ENCODE measurements at places on chromosomes 7 and 10.

DNA sequence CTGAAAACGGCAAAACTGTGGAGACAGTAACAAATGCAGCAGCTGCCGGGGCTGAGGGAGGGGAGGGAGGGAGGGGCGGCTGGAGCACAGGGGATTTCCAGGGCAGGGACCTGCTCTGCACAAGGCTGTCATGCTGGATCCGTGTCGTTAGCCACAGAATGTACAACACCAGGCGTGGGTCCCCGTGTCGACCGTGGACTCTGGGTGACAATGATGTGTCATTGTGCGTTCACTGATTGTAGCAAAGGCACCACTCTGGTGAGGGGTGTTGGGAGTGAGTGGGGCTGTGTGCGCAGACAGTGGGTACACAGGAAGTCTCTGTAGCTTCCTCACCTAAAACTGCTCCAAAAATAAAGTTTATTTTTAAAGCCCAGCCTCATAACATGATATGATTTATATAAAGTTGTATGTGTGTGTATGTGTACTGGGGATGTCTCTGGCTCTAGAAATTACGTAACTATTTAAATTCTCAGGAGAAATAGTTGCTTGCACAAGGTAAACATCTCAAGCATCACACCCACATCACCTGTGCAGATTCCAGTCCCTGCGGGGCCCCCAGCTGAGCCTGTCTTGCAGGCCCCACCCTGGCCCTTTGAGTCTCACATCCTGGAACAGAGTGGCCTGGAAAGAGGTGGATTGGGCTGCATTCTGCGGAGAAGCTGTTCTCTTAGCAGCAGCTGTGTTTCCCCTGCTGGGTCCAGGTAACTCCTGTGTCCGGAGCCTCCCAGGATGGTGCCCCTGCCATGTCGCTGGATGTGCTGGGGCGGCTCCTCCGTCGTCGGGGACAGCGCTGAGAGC, 135.7 kb downstream of the DYNC2I1 start:
- no peak for DNase-seq

DNA sequence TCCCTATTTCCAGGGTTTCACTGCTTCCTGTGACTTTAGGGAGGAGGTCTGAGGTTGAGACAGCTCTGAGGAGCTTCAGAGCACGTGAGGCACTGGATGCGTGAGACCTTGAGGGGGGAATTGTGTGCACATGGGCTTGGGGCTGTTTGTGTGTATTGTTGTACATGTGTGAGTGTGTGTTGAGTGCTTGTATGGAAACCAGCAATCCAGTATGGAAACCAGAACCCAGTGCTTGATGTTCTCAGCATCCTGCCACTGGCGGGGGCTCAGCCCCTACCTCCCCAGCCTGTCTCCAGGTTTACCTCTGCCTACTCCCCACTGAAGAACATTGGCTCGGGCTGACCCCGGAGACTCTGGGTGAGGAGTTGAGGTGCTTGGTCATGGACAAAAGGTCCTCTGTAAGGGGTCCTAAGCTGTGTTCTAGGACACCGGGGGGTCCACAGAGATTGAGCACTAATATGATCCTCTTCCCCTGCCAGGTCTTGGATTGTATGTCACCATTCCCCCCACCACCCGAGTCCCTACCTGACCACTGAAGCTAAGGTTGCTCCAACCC, 20.8 kb downstream of the SFTPD start:
- no peak for DNase-seq

DNA sequence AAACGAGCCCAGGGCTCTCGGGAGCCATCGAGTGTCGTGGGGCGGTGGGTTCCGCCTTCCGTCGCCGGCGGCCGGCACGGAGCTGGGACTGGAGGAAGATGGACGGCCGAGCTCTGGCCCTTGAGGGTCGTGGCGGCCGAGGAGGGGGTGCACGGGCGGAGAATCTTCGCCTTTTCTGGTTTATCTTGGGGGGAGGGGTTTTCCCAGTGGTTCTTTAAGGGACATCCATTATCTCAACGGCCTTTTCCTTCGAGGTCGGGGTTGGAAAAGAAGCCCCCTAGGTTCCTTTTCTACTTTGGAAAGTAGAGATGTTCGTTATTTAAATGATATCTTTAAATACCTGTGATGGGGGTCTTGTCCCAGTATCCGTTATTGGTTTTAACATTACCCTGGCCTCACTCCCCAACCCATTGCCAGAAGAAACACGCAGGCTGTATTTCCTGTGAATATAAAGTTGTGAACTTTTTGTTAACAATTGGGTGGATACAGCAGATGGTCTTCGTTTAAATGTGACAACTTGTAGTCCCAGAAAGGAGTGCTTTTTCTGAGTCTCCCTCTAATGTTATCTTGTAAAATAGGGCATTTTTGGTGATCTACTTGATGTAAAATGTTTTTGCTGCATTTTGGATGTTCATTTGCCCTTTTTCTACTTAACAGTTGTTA, 765 bp downstream of the CCAR1 start:
- DNase-seq: no peak

- DNase-seq: no peak
These were observed 9.8 kb upstream of the GRID1 start for GRCh38 chr10:86376403-86376802.

GRCh38 chr10:55786461-55787050, 574.5 kb downstream of the ZWINT start:
- no peak for DNase-seq

GRCh38 chr7:44277391-44277790, 48.0 kb downstream of the CAMK2B start:
- no peak for DNase-seq

DNA sequence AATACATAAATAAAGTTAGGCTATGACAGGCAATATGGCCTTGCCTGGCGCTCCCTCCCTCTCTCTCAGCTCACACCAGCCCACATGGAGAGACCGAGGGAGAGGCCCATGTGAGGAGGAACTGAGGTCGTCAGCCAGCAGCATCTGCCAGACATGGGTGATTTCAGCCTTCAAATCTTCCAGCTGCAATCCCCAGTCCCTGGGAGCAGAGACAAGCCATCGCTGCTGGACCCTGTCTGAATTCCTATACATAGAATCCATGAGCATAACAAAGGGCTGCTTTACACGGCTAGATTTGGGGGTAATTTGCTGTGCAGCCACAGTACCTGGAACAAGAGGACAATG, 35.6 kb downstream of the ANKRD16 start:
- DNase-seq: no peak

DNA sequence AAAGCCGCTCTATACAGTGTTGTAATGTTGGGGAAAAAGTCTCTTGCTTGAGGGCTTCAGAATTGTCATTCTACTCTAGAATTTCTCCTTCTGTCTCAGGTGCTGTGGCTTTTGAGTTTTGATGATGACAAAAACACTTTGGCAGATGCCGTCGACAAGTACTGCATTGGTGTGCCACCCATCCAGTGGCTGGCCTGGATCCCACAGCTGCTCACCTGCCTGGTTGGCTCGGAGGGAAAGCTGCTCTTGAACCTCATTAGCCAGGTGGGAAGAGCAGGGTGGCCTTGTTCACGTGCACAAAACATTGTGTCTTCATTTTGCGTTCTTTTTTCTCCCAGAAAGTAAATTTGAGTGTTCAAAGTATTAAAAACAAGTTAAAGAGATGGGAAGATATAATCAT, 112.0 kb downstream of the TRRAP start:
- no peak for DNase-seq

- DNase-seq: no peak
These were observed 21.7 kb downstream of the AMZ1 start for GRCh38 chr7:2709553-2710285.

- no peak for DNase-seq
These were observed 15.5 kb downstream of the UBN2 start for GRCh38 chr7:139246494-139246893.

DNA sequence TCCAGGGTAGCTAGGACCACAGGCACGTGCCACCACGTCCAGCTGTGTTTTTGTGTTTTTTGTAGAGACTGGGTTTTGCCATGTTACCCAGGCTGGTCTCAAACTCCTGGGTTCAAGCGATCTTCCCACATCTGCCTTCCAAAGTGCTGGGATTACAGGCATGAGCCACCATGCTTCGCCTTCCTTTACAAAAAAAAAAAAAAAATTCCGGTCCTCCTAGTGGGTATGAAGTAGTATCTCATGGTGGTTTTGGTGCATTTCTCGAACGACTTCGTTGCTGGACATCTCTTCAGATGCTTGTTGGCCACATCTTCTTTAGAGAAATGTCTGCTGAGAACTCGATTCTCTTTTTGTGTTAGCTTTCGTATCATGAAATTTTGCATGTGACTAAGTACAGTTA, 3.9 kb downstream of the PROSER2 start:
- DNase-seq: no peak

GRCh38 chr7:50331564-50332208, 27.2 kb downstream of the IKZF1 start:
- no peak for DNase-seq

- no peak for DNase-seq
These were observed 6.3 kb downstream of the GPAM start for GRCh38 chr10:112177247-112177646.

DNA sequence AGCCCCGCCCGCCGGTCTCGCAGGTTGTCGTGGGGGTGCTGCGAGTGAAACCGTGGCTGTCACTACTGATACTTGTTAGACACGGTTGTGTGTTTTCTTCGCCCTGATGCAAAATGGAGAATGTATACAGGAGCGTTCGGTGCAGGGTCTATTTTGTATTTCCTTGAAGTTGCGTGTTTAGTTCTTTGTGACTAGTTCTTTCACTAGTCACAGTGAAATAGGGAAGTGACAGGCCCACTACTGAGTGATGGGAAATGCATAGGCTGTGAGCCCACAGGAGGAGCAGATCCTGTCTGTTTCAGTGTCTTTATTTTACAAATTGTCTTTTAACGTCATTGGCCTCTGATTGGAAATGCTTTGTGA, 675 bp downstream of the ABRAXAS2 start:
- no peak for DNase-seq

GRCh38 chr7:96314402-96315124, 7.3 kb downstream of the SLC25A13 start:
- DNase-seq: no peak

Data from NCI-H524 treated with DMSO at 0.1 percent for 48 hours (cell line).